ENCODE measurements at places on chromosomes 3 and 15.

- no peak for DNase-seq
Observed at GRCh38 chr3:183378545-183378944, 49.9 kb downstream of the MCF2L2 start.

- DNase-seq: no peak
Observed at GRCh38 chr15:64426845-64427465, 33.4 kb upstream of the ZNF609 start.

DNA sequence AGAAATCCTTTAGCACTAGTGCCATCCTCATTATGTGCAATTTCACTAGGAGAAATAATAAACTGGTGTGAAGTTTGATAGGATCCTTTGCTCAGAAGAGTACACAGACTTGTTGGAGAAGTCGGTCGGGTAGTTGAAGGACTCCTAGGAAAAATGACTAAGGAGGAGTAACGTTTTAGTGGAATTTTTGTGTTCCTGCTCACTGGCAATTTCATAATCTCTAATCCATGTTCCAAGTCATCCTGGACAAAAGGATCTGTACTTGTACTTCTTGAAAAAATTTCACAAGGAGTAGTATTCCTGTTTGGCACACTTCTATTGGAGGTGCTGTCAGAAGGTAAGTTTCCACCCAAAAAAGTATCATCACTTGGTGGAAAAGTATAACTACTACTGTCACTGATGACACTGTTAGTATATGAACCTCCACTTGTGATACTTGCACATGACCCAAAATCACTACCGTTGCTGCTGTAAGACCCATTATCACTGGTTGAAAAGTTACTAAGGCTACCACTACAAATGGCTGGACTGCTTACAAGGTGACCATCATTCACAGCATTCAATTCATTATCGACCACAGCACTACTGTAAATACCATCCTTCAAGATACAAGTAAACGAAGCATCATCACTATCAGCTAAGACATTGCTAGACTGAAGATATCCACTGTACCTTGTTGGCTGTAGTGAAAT, 77.4 kb downstream of the NEDD4 start:
- no peak for DNase-seq

- no peak for DNase-seq
Observed at GRCh38 chr15:62390791-62391640, 225.9 kb upstream of the C2CD4B start.

GRCh38 chr3:57841818-57842217, 85.7 kb downstream of the SLMAP start:
- DNase-seq: no peak

All from caudate nucleus (tissue), 63 donors.